ENCODE measurements at places on chromosomes 7 and 10.
A peak's percentile ranks its signal among the peaks of the same experiment; 100 is the strongest.

- DNase-seq: peak; percentile 74
These were observed at the start of gene PANK1 for GRCh38 chr10:89644967-89645741. Gene PANK1, minus strand, starts transcription at chr10:89645242. Its CDS starts 351 bp downstream, at chr10:89644891.

DNA sequence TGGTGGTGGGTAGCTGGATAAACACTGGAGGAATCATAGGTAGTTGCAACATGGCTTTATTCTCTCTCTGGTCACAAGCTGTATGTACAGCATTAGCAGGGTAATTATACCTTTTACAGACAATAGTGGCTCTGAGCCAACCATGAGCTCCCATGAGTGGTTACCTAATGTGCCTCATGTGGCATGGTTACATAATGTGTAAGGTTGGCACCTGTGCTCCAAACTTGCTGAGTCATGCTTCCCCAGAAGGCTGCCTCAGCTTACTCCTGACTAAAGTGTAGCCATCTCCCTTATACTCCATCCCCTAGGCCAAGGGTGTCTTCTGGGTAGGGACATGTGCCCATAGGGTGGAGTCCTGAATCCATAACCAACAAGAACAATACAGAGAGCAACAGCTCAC lies 345.3 kb upstream of the SEMA3C start:
- DNase-seq: no peak

DNA sequence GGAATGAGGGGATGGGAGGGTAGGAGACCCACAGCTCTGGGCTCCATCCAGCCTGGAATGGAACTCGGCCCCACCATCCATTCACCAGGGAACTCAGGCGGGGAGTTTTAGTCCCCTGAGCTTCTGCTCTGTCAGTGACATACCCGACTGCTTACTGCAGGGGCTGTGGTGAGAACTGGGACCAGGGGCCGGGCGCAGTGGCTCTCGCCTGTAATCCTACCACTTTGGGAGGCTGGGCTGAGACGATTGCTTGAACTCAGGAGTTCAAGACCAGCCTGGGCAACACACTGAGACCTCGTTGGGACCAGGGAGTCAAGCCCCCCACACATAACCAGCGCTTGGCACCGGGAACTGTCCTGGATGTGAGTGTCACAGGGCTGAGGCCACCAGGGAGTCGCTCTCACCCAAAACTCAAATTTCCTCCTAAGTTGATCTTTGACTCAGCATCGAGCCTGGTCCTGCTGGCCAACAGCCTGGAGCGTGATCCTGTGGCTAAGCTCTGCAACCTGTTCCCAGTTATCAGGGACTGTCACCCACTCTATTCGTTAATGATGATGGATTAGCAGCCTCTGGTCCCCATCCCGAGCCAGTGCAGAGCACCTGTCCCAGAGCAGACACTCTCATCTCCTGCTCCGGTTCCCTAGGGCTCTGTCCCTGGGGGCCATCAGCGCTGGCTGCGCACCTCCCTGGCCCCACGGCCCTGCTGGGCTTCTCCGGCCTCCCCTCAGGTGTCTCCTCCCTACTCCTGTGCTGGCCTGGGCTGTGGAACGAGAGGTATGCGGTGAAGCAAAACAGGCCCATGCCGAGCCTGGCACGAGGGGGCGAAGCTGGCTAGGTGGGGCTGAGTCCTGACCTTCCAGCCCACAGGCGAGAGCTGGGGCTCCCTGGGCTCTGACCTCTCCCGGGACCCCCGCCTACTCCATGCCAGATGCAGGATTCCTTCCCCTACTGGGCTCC lies 902 bp upstream of the CLDN15 start:
- DNase-seq: no peak

DNA sequence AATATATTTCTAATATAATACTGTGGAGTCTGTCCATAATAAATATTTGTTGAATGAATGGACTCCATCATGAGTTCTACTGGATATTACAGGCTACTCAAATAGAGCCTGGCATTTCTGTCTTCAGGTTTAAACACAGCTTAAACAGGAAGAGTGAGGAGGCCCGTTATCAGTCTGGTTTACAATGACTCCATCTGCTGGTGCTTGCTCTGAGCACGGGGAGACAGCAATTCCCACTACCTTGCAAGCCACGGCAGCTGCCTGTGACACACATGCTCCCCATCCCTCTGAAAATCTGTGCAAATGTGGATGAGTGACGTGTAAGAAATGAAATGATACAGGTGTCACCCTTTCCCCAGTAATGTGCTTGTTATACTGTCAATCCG lies 293.5 kb upstream of the IMMP2L start:
- peak; percentile 4 for DNase-seq

- DNase-seq: no peak
These were observed 159.1 kb upstream of the EEPD1 start for GRCh38 chr7:35993676-35994606.

DNA sequence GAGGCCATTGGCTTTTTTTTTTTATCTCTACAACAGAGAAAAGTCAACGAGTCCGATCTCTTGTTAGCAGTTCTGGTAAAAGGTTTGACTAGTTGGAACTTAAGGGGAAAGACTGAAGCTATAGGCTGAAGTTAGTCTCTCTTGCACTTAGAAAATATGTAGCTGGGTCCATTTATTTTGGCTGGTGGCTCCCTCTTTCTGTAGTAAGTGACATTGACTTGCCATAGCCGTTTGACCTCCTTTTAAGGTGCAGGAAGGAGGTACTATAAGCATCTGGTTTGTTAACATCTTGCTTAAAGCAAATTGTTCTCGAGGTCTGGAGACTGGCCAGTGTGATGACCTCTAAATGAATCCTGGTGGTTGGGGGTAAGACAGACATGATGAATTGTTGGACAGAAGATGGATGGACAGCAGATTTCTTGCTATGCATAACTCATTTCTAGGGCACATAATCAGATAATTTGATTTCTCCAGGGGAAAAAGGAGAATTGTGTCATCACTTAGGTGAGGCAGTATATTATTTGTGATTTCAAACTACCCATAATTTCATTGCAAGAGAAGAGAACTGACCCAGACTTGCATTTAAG lies 356.3 kb upstream of the GALNT17 start:
- peak; percentile 22 for DNase-seq

DNA sequence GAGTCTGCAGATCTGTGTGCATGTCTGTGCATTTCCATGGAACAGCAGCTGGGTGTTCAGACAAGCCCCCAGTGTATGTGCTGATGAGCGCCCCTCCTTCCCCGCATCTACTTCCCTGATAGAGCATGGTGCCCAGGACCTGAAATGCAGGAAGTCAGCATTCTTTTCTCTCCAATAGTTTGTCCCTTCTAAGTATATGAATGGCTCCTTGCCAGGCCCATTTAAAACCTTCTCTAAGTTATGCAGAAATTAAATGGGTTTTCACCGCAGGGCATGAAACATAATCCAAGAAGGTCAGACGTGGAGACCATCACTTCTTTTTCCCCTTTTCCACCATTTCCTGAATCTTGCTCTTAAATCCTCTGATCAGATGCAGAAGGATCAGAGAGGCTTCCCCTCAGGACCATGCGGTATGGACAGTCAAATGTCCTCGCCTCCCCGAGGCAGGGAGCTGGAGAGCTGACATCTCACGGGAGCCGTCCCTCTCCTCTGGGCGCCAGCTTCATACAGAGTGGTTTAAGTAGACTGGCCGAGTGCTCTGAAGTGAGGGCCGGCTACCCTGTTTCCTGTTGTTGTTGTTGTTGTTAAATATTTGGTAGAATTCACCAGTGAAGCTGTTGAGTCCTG lies 155.3 kb downstream of the C10orf105 start:
- no peak for DNase-seq

DNA sequence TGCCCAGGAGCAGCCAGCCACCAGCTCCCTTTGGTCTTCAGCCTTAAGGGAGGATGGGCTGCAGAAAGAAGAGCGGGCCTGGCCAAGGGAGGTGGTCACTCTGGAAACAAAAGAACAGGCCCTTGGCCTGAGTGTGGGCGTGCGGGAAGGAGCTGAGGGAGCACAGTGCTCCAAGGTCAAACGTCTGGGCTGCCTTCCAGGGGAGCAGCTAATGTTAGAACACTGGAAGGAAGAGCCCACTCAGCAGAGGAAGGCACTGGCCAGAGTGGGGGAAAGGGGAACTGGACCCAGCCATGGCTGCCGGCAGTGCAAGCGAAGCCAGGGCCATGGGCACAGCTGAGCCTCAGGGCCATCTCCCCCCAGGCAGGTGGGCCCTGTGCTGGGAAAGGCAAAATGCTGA lies 42.7 kb downstream of the FAM53B start:
- peak; percentile 54 for DNase-seq

DNA sequence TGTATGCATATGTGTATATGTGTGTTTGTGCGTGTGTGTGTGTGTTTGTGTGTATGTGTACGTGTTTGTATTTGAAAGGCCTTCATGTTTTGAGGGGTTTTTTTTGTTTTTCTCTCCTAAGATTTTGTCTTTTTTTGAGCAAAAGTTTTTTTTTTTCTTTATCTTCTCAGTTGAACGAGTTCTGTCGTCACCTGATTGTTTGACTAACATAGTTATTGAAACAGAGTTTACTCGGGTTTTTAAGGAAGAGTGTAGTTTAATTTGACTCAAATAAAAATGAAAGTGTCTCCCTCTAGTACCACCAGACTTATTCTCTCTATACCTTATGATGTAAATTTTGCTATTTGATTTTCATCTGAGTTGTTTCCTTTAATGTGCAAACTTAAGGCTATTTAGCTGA lies 73.5 kb downstream of the ST8SIA6 start:
- no peak for DNase-seq

DNA sequence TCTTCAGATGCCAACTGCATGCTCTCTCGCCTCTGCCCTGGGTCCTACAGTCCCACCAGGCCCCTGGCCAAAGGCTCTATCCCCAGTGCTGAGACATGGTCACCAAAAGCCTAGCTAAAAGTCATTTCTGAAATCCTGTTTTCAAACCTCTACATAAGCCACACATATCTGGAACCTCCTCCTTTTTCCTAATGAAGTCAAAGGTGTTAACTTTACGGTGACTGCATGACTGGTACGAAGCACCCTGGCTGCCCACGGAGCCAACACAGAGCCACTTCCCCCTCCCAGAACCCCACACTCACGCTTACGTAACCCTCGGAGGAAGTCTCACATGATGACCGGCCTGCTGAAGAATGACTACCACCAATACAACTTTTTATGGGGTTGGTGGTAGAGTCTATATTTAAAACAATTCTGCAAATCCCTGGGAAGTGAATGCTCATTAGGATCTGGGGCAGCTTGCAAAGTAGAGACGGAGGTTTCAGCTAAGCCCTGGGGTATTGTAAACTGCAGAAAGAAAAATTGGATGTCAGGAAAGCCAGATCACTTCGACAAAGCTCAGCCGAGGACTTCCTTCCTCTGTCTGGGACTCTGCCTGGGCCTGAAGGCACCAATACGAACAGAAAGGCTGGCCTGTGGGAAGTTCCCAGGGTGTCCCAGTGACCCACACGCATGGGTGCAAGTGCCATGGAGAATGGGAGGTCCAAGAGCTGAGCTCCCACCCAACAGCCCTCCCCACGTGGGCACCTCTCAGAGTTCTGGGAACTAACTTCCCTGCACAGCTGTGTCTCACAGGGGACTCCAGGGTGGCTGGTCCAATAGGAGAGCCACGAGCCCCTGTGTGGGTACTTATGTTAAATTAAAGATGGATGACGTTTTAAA lies 50.7 kb downstream of the PDGFA start:
- peak; percentile 55 for DNase-seq

GRCh38 chr10:128211064-128211504 lies 84.9 kb upstream of the MKI67 start:
- DNase-seq: no peak

- no peak for DNase-seq
These were observed 199.7 kb upstream of the LRRN3 start for GRCh38 chr7:110891197-110891596.

- no peak for DNase-seq
These were observed 256.2 kb upstream of the SEMA3A start for GRCh38 chr7:84450772-84451171.

DNA sequence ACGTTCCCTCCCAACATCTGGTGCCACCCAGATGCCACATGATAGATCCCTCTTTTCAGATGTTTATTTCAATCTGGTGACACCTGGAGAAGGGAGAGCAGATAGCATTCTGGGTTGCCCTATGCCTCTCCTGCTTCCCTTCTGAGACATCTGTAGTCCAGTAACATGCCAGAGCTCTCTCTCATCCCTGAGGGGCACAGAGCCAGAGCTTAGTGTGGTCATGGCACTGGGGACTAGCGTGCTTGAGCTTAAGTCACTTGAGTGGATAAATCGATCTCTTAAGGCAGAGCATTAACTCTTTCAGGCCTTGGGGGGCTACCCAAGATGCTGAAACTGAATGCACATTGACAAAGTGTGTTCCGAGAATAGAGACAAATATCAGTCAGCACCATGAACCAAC lies 47.9 kb downstream of the WNT2 start:
- no peak for DNase-seq

GRCh38 chr10:77641788-77642397 lies 4.3 kb upstream of the KCNMA1 start:
- DNase-seq: peak; percentile 47

DNA sequence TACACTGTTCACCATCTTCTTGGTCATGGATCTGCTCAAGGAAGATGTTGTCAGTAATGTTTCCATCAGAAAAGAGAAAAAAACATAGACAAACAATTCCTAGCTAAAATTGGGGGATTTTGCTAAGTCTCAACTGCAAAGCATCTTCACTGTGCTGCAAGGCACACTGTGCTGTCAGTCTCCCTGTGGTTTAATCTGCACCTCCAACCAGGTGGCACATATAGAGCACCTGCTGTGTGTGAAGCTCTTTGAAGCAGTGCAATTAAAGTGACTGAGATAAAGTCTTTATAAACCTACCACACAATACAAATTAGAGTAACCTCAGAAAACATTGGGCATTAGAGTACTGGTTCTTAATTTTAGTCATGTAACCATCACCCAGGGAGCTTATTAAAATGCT lies 6.3 kb downstream of the NRAP start:
- DNase-seq: no peak

GRCh38 chr10:7230036-7230435 lies 180.8 kb downstream of the SFMBT2 start:
- no peak for DNase-seq

- DNase-seq: peak; percentile 31
These were observed 151.8 kb upstream of the RHEB start for GRCh38 chr7:151671514-151671913.

GRCh38 chr10:117503244-117504205 lies 39.0 kb upstream of the EMX2 start:
- DNase-seq: no peak

Data from astrocyte (in vitro differentiated cells and primary cell).